ENCODE measurements at places on chromosomes 16 and 17.

DNA sequence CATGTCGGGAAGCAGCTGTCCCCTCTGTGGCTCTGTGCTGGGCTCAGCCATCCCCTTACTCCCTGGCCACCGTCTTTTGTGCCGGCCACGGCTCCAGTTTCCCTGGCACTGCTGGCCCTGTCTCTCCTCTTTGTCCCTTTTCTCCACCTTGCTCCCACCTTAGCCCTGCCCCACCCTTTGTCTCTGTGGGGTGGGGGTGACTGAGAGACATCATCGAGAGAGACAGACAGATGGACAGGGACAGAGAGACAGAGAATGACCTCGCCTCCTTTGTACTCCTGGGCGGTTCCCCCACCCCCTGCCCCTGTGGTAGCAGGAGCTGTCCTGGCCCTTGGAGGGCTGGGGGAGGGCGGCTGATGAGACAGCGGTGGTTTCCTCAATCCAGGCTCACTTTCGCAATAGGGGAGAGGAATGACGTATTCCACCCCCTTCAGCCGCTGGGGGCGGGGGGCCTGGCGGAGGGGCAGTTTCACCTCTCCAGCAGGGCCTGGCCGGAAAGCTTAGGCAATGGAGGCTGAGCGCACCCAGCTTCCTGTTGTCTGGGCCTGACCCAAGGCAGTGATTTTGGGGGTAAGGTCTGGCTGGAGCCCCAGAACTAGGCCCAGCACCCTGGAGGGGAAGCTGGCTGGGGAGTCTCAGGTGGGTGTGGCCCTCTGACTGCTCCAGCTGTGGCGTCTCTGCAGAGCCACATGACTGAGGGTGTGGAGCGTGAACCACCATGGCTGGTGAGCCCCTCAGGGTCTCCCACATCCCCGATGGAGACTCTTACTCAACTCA lies 7.3 kb downstream of the FMNL1 start:
- DNase-seq: peak; percentile 89

- DNase-seq: no peak
Measured at GRCh38 chr17:62679866-62680377, 52.5 kb downstream of the MRC2 start.

GRCh38 chr17:75110234-75110937 lies 617 bp downstream of the ARMC7 start:
- DNase-seq: no peak

DNA sequence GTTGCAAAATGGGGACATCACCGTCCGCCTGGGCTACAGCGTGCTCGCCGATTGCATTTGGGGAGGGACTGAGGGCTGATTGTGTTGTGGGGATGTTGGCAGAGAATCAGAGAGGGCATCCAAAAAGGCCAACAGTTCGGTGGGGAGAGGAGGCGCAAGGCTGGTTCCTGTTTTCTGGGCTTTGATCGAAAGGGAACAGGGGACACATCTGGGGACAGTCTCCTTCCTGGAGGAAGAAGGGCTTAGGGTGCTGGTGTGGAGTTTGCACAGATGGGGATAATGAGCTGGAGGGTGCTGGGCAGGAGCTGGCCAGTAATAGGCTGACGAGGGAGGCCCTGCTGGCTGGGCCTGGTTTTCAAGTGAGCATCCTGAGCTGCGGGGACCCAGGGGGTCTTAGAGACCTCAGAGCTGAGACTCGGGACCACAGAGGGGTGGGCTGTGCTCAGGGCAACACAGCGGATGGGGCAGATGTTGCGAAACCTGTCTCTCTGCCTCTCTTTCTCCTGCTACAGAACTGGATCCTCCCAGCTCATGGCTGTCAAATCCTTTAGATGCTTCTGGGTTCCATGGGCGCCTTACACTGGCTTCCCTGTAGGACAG lies 288.7 kb downstream of the SEC14L1 start:
- DNase-seq: no peak

DNA sequence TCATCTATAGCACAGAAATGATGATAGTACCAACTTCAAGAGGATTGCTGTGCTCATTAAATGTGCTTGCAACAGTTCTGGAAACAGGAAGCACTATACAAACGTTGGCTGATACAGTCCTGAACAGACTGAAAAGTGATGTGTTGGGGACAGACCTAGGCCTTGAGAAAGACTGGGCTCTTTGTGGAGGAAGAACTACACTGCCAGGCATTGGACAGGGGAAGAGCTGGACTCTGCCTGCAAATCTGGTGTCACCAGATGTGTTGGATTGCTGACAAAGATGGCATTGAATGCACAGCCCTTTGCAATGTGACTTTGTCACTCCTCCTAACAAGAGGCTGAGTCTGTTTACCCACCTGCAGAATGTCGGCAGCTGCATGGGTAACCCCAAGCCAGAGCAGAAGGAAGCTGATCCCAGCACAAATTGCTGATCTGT lies 12.4 kb upstream of the ST6GALNAC2 start:
- DNase-seq: no peak

DNA sequence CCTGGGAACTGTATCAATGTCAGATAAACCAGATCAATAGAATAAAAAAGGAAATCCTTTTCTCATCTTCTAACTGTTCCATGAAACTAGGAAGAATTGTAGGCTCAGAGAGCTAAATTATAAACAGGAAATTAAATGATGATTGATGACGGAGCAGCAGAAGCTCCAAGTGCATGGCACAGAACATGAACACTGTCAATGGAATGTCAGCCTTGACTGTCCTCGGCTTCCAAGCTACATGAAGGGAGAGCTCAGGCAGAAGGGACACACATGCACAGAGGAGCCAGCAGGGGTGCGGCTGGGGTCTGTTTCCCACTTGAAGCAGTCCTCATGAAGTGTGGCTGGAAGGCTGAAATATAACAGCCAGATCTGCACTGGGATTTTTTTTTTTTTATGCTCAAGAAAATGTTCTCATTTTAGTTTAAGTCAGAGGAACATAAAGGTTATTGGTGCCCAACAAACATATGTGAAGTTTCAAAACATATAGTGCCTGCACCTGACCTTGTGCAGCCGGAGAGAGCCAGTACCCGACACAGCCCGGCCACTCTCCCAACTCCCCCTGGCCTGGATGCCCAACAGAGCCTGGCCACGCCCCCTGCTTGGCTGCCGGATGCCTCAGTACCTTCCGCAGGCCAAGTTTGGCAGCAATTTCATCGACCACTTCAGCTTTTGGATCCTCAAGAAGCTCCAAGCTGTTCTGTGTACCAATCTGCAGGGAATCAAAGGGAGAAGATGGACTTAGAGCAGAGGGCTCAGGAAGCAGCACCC lies 37.0 kb downstream of the NPLOC4 start:
- no peak for DNase-seq

GRCh38 chr16:77549876-77550275 lies 115.0 kb upstream of the ADAMTS18 start:
- no peak for DNase-seq

GRCh38 chr16:12588510-12588909 lies 215.2 kb downstream of the CPPED1 start:
- no peak for DNase-seq

GRCh38 chr17:50596191-50597037 lies 35.9 kb downstream of the CACNA1G start:
- no peak for DNase-seq

GRCh38 chr17:21376081-21376758 lies at the start of gene KCNJ12:
TSS of gene KCNJ12 (plus strand) at chr17:21376357. CDS start at chr17:21415343, 38,986 bp downstream.
- DNase-seq: no peak

DNA sequence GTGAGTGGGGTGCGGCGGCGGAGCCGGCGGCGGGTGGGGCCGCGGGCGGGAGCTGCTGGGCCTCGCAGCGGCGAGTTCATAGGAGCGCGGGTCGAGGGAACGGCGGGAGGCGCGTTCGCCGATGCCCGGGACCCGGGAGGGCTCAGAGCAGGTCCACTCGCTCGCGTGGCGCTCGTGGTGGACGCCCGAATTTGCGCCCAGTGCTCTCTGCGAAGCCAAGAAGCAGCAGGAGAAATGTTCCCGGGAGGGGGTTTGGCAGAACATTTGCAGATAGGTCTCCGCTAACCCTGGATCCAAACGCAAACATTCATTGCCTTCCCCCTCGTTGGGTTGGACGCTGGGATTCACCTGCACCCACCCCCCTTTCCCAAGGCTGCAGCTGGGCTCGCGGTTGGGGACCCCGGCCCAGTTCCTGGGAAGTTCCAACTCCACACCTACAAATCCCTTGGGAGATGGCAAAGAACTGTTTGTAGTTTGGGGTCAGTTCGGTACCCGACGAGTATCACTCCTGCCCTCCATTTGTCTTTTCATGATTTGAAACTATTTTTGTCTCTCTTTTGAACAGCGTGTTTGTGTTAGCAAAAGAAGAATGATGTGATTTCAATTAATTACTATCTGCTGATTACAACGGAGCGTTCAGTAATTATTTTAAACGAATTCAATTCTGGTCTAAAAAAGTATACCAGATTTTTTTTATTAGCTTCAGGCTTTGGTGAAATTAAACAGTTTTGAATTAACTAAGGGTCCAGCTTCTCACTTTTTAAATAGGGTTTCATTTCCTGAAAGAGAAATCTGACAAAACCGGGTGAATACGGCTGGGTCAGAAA lies 2.3 kb downstream of the NTN1 start:
- no peak for DNase-seq

DNA sequence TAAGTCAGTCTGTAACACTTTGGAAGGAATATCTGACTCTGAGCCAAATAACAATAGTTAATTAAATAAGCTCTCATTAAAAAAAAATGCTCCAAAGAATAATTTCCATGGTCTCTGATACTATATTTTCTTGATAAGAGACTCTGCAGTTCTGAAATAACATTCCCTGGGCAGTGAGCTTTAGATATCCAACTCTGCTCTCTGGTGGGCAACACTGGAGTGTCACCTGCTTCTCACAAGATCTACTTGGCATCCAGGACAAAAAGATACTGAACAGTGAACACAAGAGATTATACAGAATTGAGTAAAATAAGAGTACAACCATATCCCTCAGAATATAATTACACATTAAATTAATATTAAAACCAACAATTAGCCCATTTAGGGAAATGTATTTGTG lies 13.7 kb downstream of the BLMH start:
- peak; percentile 5 for DNase-seq

DNA sequence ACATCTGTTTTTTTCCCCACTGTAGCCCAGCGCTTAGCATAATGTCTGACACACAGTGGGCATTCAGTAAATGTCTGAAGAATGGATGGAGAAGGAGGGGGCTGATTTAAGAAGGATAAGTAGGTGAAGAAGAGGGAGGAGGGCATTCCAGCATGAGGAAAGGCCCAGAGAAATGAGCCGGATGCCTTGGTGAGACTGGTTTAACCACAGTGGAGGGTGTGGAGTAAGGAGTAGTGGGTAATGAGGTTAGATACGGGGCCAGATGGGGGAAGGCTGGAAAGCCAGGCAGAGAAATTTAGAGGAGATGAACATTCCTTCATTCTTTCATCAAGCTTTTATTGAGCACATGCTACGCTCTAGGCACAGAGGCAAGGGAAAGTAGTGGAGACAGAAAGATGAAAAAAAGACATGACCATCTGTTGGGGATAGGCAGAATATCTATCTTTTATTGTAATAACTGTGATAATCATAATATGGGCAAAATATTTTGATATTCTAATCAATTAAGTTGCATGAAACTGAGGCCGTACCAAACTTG lies 43.7 kb upstream of the NFAT5 start:
- DNase-seq: no peak

DNA sequence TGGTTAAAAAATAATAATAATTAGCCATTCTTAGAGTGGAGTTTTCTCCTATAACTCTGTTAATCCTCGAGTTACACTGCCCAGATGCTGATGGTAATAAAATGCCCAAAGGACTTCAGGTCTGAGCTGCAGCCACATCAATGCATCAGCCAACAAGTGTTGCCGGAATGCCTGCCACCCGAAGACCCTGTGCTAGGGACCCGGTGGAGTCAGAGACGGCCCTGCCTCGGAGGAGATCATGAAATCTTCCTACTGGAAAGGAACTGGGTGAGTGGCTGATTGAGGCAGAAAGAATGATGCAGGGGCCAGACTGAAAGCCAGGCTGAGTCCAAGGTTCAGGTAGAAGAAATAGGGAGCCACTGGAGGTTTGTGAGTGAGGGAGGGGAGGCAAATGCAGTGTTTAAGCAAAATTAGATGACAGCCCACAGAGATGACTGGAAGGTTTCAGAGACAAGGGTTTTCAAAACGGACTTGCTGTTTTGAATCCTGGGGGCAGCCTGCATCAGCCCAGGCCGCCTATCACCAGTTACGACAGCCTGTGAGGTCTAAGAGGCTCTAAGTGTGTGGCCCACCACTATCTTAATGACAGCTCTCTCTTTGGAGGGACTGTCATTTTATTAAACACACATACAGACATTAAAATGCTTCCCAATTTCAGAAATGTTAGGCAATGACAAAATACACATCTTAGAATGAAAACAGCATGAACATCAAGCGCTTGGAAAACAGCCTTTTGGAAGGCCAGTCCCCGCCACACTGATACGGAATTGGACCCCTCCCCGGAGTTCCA lies 100.0 kb downstream of the ZNF423 start:
- no peak for DNase-seq

GRCh38 chr17:57424777-57425188 lies 168.5 kb downstream of the MSI2 start:
- no peak for DNase-seq

DNA sequence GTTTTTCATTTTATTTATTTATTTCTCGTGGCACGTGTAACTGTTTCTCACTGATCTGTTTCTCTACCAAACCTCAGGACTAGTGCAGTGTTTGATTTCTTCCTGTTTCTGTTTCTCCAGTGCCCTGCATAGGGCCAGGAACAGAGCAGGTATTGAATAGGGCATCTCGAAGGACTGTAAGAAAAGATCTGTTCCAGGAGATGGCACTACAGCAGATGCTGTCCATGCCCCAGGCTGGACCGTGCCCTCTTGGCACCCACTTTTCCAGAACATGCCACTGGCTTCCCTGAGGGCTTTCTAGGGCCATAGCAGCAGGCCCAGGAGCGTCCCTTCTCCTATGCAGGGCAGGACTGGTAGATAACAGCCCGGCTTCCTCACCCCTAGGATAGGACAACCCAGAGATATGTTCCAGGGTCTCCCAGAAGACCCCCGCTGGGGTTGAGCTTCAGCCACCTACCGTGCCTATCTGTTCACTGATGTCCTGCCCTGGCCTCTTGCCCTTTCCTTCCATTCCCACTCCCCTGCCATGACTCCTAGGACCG lies 4.4 kb downstream of the SNX20 start:
- DNase-seq: no peak

- no peak for DNase-seq
Measured at GRCh38 chr16:51150888-51151320, at the start of gene SALL1. TSS of gene SALL1 (minus strand) at chr16:51151270. CDS start at chr16:51151241, 29 bp downstream.

- no peak for DNase-seq
Measured at GRCh38 chr17:12068946-12069345, 48.3 kb downstream of the MAP2K4 start.

- DNase-seq: no peak
Measured at GRCh38 chr17:19744492-19744891, 3.6 kb downstream of the ALDH3A1 start.
